Cardiac ventricle fibroblast (primary cell): ENCODE measurements at places on chromosomes 2 and 18. TPM values are rescaled to one million over a fixed set of nuclear protein-coding genes. Genes with fewer than 3 reads are reported as not detected.

Gene STARD6
- not detected in 2 replicates for total RNA-seq

Gene ATOH8
- total RNA-seq = 31.2 and 34.5 TPM in 2 replicates

Gene MOCOS
- total RNA-seq = 1.2 and 2.2 TPM in 2 replicates

Gene KCNJ3
- total RNA-seq = not detected in 2 replicates

Gene HOXD13
- total RNA-seq = not detected in 2 replicates
